ENCODE measurements at places on chromosomes 7 and 10.
A peak's percentile ranks its signal among the peaks of the same experiment; 100 is the strongest.

DNA sequence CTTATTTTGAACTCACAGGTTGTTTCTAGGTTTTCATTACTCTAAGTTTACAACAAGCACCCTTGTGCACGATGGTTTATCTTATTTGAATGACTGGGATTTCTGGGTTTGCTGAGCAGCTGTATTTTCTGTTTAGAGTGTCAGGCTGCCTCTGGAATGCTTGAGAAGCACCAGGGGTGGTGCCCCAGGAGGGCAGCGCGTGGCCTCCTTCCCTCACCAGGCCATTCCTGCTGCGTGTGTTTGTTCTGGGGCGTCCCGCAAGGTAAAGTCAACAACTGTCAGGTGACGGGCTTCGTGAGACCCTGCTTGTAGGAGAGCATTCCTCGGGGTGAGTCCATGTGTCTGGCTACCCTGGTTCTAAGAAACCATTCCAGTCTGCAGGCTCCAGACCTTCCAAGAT is 54.9 kb downstream of the FAM171A1 start:
- no peak for DNase-seq

GRCh38 chr7:102080019-102080433 is 206.6 kb upstream of the SH2B2 start:
- DNase-seq = no peak

DNA sequence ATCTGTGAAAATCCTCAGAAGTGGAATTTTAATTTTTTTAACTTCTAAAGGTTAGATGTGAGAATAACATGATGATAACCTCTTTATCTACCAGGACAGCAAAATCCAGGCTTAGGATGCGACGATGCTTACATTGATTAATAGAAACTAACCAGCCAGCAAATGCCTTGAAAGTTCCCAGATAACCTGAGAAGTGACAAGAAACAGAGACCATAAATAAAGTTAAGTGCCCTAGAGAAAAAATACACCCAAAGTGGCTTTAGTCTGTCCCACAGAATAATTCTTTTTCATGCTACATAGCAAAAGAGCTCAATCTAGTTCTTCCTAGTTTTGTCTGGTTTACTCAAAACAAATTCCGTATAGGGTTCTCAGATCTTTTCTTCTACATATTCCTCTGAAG is 262.7 kb downstream of the WDR11 start:
- no peak for DNase-seq

DNA sequence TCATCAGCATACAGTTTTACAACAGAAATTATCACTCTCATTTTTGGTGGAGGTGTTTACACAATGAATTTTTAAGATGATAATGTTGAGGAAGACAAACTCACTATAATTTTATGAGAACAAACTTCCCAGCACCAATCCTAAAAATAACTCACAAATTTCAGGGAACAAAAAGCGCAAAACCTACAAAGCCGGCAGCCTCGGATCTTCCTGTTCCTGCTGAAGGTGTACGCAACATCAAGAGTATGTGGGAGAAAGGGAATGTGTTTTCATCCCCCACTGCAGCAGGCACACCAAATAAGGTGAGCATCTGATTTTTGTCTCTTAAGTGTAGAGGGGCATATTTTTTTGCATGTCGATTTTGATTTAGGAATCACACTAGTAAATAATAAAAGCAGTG is 26.5 kb upstream of the AGBL3 start:
- DNase-seq = no peak

GRCh38 chr10:127524908-127525665 is 24.0 kb upstream of the NPS start:
- peak; percentile 48 for DNase-seq

DNA sequence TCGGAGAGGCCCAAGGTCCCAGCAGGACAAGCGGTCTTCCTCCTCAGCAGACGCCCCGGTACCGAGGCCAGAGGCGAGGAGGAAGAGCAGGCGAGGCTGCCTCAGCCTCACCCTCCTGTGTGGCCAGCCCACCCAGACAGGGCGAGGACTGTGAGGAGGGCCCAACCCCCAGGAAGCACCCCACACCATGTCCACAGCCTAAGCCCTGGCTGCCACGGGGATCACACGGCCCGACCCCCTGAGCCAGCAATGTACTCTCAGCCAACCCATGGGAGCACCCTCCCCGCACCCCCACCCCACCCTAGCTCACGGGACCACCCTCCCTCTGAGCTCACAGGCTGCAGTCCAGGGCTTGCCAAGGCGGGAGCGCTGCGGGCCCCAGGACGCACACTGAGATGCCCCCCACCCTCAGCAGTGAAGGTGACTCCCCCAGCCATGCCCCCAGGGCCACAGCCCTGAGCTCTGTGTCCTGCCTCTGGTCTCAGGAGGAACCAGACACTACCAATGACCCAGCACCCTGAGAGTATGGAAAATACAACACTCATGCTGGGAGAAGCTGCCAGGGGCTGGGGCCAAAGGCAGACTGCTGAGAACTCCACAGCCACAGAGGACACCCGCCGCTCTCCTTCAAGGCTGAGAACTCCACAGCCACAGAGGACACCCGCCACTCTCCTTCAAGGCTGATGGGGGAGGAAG is 93.6 kb downstream of the MAD1L1 start:
- DNase-seq = no peak

DNA sequence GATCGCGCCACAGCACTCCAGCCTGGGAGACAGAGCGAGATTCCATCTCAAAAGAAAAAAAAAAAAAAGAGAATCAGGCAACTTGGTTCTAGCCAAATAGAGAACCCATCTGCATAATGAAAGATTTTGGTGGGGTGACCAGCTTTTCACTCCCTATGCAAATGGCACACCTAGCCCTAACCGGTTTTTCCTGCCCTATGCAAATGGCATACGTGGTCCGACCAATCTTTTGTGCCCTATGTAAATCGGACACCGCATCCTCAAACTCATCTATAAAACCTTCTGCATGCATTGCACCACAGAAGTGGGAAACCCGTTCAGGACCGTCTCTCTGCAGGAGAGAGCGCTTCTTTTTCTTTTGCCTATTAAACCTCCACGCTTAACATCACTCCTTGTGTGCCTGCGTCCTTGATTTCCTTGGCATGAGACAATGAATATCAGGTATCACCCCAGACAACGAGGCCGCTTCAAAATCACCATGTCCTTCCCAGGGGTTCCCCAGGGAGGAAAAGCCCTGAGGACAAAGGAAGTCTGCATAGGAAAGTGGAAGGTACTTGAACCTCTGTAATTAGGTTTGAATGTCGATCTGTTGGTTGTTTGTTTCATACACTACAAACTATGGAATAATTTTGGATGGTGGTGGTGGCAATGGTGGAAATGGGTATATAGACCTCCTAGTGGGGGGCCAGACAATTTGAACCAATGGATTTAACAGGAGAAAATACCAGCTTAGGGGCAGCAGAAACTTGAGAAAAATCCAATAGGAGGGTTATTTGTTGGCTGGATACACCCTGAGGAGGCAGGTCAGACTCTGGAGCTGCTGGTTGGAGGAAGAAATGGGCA is 396.2 kb downstream of the TYW1 start:
- DNase-seq = no peak

DNA sequence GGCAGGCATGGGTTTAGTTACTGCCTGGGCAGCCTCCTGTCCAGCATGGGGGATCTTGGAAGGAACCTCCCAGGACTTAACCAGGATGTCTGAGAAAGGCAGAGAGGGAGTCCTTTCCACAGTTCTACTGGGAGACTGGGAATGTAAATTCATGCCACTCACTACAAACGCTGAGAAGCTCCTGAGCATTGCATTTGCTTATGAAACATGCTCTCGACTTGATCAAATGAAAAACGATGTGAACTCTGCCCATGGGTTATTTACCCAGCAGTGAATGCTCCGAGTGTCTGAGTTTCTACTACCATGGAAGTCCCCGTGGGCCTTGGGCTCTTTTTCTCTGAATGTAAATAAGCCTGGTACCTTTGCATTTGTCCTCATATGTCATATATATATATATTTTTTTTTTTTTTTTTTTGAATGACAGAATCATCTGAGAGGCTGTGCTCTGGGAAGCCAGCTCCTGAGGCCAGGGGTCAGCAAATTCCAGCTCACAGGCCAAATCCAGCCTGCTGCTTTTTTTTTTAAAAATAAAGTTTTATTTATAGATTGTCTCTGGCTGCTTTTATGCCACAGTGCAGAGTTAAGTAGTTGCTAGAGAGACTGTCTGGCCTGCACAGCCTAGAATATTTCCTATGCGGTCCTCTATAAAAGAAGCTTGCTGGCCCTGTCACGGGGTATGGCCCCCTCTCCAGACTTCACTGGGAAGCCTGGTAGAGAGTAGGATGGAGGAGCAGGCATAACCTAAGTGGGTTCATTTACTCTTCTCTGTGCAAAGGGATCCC is 21.4 kb upstream of the RAPGEF5 start:
- no peak for DNase-seq

- no peak for DNase-seq
These were observed 26.1 kb upstream of the TRUB1 start for GRCh38 chr10:114911801-114912469.

All from fibroblast of skin of scalp (primary cell).